DMS79 (cell line): ENCODE measurements at places on chromosomes 11 and 22.

GRCh38 chr11:88414981-88415413, 77.5 kb upstream of the CTSC start:
- DNase-seq: no peak

- DNase-seq: no peak
Observed at GRCh38 chr11:44885919-44886789, 64.5 kb downstream of the TP53I11 start.

DNA sequence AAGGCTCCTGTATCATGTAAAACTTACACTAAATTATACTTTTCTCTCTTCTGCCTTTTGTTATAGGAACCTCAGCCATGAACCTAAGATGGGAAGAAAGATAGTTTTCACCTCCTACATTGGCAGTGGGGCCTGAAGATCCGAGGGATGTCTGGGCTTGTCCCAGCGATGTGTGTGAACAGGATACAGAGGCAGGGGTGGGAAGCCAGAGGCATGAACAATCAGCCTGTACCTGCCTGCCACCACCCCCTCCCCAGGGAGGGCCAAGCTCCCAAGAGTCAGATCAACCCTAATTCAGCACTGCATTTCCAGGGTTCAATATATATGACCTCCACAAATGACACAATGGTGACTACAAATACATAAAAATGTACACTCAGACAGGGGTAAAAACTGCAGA, 9.4 kb downstream of the KIAA0930 start:
- no peak for DNase-seq

DNA sequence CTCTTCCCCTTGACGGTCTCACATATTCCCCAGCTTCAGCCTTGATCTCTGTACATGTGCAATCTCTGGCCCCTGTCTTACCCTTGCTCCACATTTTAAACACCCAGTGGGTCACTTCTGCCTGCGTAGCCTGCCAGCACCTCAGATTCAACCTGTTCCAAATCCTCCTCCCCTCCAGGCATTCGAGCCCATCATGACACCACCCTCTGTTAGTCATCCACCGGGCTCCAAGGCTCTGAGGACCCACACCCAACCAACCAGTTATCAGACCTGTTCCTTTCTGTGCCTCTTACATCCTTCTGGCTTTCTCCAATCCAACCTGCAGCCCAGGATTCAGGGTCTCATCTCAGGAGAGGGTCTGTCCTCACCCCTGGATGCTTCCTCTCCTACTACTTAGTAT, 119.8 kb upstream of the TBCEL start:
- DNase-seq: no peak

DNA sequence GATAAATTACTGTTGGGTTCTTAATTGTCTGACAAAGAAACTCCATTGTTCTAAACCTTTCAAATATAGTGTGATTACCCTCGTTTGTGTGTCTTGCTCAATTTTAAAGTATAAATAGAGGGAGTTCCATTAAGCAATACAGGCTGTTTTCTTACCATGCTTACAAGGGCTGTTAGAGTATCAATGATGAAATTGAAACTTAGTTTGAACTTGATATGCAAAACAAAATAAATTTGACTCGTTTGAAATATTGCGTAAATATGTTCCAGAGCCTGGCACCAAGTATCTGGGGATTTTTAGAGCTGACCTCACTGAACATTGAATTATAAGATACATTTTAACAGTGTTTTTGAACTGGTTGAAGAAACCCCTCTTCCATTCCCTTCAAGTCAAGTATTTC, 31.7 kb downstream of the TEAD1 start:
- no peak for DNase-seq

DNA sequence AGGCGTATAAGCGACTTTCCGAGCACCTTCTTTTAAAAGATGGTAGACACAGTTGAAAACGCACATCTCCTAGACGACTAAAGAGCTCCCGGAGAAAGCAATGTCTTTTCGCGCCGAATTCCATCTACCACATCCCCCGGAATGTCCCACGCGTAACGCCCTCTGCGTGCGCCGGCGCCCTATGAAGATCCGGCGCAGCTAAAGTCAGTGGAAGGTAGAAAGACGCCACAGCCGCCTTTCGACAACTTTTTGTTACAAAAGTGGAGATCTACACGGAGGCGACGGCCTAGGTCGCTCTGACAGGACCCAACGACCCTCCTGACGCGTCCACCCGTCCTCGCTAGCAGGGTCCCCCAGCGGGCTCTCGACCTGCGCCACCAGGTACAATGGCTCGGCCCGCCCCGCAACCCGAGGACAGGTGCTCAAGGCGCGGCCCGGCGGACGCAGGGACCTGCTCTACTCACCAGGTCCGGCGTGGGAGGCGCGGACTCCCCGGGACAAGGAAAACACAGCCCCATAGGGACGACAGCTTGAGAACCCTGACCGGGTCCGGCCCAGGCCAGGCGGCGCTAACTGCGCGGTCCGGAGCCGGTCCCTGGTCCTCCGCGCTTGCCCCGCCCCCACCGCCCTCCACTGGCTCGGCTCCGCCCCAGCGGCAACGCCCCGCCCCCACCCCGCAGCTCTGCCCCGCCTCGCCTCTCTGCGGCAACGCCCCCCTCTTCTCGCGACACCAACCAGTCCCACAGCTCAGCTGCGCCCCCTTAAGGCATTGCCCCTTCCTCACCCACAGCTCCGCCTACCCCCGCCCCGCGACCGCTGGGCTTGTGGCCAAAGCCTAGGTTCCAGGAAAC, at the start of gene SVIP:
TSS of gene SVIP (minus strand) at position 571 of the 851 bp plus-strand sequence. CDS start at position 518, 53 bp downstream.
- DNase-seq: peak; percentile 90

GRCh38 chr11:125347261-125347585, 148.8 kb downstream of the FEZ1 start:
- DNase-seq: no peak

DNA sequence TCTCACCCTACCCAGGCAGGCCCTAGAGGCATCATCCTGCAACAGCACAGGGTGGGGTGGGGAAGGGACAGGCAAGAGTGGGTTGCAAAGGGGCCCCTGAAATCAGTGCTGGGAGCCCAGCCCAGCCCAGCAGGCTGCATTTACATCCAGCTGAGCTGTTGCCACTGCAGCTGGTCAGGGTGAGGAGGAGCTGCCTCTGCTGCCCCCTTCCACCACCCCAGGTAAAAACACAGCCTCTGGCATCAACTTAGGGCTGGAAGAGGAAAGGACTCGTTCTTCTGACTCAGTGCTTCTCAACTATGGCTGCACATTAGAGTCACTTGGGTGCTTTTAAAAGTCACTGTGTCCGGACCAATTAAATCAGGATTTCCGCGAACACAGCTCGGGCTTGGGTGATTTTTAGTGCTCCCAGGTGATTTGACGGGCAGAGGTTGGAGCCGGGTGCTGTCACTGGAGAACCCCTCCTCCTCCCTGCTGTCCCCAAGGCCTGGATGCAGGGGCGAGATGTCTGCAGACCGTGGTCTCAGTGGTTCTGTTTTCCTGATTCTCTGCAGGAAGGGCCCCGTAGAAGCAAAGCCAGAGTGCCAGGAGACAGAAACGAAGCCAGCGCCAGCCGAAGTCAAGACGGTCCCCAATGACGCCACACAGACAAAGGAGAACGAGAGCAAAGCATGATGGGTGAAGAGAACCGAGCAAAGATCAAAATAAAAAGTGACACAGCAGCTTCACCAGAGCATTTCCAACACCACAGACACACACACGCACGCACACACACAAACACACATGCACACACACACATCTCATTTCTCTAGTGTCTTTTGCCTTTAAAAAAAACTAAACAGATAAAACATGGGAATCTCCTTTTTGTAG, 39.4 kb upstream of the TTC12 start:
- no peak for DNase-seq

GRCh38 chr11:15276621-15277020, 161.9 kb downstream of the INSC start:
- DNase-seq: peak; percentile 11

DNA sequence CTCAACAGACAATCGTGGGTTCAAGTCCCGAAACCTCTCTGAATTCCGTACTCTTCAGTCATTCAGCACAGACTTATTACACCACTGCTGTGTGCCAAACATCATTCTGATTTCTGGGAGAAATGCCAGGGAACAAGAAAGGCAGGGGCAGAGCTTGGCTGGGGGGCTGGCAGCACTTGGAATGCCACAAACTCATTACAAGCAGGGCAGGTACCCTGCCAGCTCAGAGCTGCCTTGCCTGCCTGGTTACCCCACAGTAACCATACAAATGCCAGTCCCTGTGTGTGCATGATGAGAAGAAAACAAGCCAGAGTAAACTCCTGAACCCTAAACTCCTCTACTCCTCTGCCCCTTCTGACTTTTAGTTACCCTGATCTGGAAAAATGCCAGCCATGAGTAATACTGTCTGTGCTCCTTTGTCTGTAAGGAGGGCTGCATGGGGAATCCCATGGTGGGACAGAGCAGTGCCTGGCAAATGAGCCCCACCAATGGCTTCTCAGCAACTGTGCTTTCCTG, 6.9 kb upstream of the RAD9A start:
- no peak for DNase-seq

- no peak for DNase-seq
Observed at GRCh38 chr11:84022201-84022600, 736.0 kb upstream of the CCDC90B start.

DNA sequence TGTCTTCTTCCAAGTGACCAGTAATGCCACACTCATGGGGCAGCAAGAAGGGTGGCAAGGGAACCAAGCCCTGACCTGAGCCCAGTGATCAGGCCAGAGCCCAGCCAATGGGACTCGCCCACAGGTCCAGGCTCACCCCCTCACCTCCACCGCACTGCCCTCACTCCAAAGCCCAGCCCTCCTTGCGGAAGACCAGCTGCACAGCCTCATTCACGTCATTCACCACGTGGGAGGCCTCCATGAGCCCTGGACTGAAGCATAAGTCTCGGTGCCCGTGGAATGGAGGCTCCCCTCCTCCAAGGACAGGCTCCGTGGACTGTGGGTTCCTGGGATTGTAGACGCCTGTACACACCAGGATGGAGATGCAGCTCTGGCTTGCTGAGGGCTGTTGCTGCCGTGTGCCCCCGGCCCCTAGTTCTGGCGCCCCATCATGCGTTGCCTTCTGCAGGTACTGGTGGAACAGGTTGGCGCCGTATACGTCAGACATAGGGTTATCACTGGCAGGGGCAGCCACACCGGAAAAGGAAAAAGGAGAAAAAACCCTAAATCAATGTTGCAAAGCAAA, 16.8 kb upstream of the TMEM121B start:
- no peak for DNase-seq

GRCh38 chr11:20731676-20732215, 62.4 kb downstream of the NELL1 start:
- no peak for DNase-seq

- DNase-seq: no peak
Observed at GRCh38 chr11:35986947-35987346, 43.1 kb downstream of the LDLRAD3 start.

DNA sequence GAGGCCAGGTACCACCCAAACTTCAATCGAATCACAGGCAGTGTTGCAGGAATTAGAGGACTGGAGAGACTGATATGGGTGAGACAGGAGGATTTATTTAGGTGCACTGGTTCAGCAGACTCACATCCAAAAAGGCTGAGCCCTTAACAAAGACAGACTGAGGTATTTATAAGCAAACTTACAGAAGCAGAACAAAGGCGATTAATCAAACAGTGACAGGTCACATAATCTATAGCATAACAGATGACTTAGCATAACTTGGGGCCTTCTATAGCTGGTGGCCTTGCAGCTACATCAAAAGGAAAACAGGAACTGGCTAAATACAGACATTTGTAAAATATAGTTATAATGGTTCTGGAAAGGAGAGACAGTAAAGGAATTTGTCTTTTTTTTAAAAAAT, 2.1 kb downstream of the APOBEC3B start:
- no peak for DNase-seq

- DNase-seq: no peak
Observed at GRCh38 chr11:128802358-128802981, 64.6 kb downstream of the KCNJ1 start.

GRCh38 chr22:24437741-24438328, 10.4 kb downstream of the ADORA2A start:
- DNase-seq: no peak

DNA sequence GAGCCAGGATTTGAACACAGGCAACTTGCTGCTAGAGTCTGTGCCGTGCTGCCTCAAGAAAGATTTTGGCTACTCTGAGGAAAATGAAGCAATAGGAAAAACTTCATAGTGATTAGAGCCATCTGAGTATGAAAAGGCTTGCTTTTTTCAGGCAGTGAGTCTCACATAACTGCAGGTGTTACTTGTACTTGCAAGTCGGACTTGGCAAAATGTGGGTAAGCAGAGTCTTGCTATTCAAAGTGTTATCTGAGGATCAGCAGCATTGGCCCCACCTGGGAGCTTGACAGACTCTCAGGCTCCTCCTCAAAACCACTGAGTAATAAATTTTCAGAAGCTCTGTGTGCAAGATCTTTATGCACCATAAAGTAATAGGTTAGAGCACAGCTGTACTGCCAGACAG, 18.1 kb downstream of the RNF141 start:
- DNase-seq: no peak

- DNase-seq: no peak
Observed at GRCh38 chr11:102117472-102118113, 7.3 kb downstream of the YAP1 start.
